Activated naive CD4-positive, alpha-beta T cell treated with anti-CD3 and anti-CD28 coated beads, Interleukin-2, amount 10 ng/mL, durations not matched to agents 7 days and 5 days (primary cell): ENCODE measurements at places on chromosomes 6 and 20.

DNA sequence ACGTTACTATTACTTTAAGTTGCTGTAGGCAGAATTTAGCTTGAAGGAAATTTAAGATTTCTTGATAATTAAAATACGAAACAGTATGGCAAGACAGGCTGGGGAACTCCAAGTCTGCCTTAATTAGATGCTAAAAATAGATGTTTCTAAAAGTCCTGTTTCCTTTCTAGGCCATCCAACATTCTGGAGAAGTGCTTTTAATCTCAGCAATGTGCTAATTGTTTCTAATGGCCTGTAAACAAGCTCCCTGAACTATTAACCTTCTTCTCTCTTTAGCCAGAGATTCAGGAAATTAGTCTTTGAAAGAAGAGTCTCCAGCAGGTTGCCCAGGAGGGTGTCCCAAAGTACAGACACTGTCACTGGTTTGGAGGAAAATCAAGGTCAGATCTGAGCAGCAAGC lies 677.3 kb upstream of the AGPAT4 start:
- no peak for DNase-seq
- no peak overlapping the region for H3K27ac ChIP-seq
- no peaks in the 10 kb centered on the region for H3K4me1 ChIP-seq
- H3K27me3 ChIP-seq: no peaks in the 10 kb centered on the region

DNA sequence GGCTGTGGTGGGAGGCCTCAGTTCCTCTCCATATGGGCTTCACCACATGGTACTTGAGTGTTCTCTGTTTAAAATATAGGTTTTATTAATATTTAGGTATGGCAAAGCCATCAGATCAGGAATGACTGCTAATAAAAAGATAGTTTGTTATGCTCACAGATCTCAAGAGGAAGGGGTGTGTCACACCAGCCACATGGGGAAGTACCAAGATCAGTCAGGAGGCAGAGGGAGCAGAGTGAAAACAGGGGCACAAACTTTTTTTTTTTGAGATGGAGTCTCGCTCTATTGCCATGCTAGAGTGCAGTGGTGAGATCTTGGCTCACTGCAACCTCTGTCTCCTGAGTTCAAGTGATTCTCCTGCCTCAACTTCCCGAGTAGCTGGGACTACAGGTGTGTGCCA lies 92.1 kb upstream of the GCM1 start:
- H3K4me3 ChIP-seq: no peak overlapping the region
- no peak for DNase-seq
- H3K36me3 ChIP-seq: no peaks in the 10 kb centered on the region
- no peak overlapping the region for H3K27ac ChIP-seq

GRCh38 chr6:93059911-93060310 lies 359.4 kb downstream of the EPHA7 start:
- H3K4me1 ChIP-seq: no peaks in the 10 kb centered on the region
- H3K4me3 ChIP-seq: no peak overlapping the region
- no peak overlapping the region for H3K27ac ChIP-seq
- H3K27me3 ChIP-seq: no peaks in the 10 kb centered on the region

DNA sequence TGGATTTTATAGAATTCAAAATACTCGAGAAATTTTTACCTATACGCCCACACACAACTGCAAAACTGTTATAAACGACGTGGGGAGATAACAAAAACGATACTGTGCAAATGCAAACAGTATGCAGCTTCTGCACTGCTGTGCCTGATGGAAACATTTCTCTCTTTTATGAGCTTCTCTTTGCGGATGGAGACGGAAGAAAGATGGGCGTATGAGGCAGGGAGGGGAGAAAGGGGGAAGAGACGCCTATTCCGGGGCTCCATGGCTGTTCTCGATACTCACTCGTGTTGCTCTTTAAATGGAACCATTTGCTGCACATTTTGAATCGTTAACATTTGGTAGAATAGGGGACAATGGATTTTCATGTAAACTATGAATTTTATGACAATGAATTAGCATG lies 69.1 kb upstream of the EXOC2 start:
- H3K27me3 ChIP-seq: peaks cover 35% of the 10 kb centered on the region
- no peaks in the 10 kb centered on the region for H3K4me1 ChIP-seq
- no peak overlapping the region for H3K27ac ChIP-seq

DNA sequence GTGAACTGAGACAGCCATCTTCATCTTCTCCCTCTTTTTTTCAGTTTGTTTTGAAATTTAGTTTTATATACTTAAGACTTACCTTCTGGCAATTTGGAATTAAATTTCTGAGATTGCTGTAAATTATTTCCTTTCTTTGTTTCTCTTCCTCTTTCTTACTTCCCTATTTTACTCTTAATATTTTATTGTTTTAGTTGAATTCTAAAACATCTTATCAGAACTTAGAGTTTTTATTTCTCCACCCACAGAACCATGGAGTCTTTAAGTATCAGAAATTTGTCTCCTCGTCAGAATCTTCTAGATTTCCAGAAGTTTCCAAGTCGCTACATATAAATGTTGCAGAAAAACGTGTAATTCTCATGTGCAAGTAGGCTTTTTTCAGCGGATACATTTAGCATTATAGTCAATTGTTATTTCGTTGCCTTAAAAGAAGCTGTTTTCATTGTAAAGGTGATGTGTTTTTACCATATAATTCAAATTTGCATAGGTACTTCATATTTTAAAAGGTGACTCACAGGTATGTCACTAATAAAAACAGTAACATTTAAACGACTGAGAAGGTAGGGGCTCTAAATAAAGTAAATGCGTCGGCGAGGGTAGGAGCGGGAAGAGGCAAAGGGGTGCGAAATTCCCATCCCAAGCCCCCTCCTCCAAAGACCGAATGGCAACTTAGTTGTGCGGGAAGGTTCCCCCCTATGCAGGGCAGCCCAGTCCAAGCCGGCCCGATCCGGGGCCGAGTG lies 866 bp upstream of the MYO6 start:
- H3K4me1 ChIP-seq: peaks cover 17% of the 10 kb centered on the region
- H3K27ac ChIP-seq: no peak overlapping the region
- peaks cover 59% of the 10 kb centered on the region for H3K27me3 ChIP-seq

DNA sequence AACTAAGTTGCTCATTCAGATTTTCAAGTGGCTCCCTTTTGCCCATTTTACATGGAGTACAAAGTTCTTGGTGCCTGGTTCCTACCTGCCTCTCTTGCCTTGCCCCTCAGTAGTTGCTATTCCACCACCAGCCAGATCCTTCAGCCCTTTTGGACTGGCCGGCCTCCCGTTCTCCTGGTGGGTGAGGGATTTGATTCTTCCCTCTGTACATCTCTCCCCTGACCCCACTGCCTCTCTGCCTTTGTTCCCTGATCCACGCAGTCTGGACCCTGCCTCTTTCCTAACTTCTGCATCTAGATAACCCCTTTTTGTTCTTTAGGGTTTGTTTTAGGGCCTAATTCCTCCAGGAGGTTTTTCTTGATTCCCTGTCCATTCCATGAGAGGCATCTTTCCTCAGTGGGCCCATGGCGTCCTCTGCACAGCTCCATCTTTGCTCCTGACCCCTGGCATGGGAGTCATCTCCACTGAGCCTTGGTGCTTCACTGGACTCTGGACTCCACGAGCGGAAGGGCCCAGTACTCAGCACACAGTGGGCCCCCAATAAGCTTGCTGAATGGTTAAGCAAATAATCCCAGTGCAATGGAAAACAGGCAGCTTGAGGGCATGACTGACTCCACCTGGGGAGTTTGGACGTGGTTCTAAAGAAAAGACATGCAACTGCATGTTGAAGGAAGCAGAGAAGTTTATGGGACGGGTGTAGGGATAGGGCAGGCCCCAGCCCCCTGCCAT lies 309.3 kb upstream of the SUPT3H start:
- peaks cover 12% of the 10 kb centered on the region for H3K27me3 ChIP-seq
- DNase-seq: no peak
- peaks cover 4% of the 10 kb centered on the region for H3K4me1 ChIP-seq
- H3K36me3 ChIP-seq: peaks cover 2% of the 10 kb centered on the region

GRCh38 chr6:69398729-69399128 lies 398.1 kb downstream of the LMBRD1 start:
- H3K27ac ChIP-seq: no peak overlapping the region
- H3K4me1 ChIP-seq: no peaks in the 10 kb centered on the region
- H3K27me3 ChIP-seq: no peaks in the 10 kb centered on the region
- no peak overlapping the region for H3K4me3 ChIP-seq

GRCh38 chr20:21173485-21173884 lies 47.6 kb downstream of the KIZ start:
- DNase-seq: no peak
- no peaks in the 10 kb centered on the region for H3K27me3 ChIP-seq
- H3K4me3 ChIP-seq: no peak overlapping the region
- H3K36me3 ChIP-seq: peaks cover 4% of the 10 kb centered on the region
- H3K4me1 ChIP-seq: peaks cover 13% of the 10 kb centered on the region

- H3K4me3 ChIP-seq: peak overlapping the region; percentile 68
- peak; percentile 49 for DNase-seq
- H3K27ac ChIP-seq: no peak overlapping the region
- H3K36me3 ChIP-seq: peaks cover 8% of the 10 kb centered on the region
Observed at GRCh38 chr20:47785854-47786764, 828 bp upstream of the SULF2 start.

GRCh38 chr20:47276251-47276650 lies 80.2 kb downstream of the ZMYND8 start:
- H3K27ac ChIP-seq: no peak overlapping the region
- H3K4me1 ChIP-seq: peaks cover 24% of the 10 kb centered on the region
- no peaks in the 10 kb centered on the region for H3K27me3 ChIP-seq
- H3K36me3 ChIP-seq: peaks cover 54% of the 10 kb centered on the region
- no peak overlapping the region for H3K4me3 ChIP-seq

- H3K4me3 ChIP-seq: no peak overlapping the region
- no peaks in the 10 kb centered on the region for H3K27me3 ChIP-seq
- peaks cover 34% of the 10 kb centered on the region for H3K4me1 ChIP-seq
Observed at GRCh38 chr20:34055290-34055689, 56.8 kb downstream of the EIF2S2 start.

DNA sequence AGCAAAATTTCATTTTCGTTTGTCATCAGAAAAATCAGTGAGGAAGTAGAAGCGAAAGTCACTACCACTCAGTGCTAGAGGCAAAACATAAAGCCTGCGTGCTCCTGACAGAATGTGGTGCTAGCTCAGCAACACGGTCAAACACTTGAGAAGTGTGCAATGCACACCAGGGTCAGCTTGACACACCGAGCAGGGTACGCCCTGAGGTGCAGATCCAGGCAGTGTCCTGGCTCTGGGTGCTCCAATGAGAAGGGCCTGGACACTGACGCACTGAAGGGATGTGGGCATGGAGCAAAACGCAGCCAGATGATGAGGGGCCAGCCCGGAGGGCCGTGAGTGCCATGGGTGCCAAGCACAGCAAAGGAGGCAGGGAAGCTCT lies 5.9 kb downstream of the RNASET2 start:
- peak overlapping the region; percentile 98 for H3K27ac ChIP-seq
- H3K4me3 ChIP-seq: peak overlapping the region; percentile 63
- peaks cover 70% of the 10 kb centered on the region for H3K4me1 ChIP-seq

GRCh38 chr6:6461138-6461537 lies 127.4 kb upstream of the LY86 start:
- DNase-seq: no peak
- no peak overlapping the region for H3K27ac ChIP-seq
- H3K4me1 ChIP-seq: no peaks in the 10 kb centered on the region
- no peak overlapping the region for H3K4me3 ChIP-seq
- H3K36me3 ChIP-seq: no peaks in the 10 kb centered on the region

DNA sequence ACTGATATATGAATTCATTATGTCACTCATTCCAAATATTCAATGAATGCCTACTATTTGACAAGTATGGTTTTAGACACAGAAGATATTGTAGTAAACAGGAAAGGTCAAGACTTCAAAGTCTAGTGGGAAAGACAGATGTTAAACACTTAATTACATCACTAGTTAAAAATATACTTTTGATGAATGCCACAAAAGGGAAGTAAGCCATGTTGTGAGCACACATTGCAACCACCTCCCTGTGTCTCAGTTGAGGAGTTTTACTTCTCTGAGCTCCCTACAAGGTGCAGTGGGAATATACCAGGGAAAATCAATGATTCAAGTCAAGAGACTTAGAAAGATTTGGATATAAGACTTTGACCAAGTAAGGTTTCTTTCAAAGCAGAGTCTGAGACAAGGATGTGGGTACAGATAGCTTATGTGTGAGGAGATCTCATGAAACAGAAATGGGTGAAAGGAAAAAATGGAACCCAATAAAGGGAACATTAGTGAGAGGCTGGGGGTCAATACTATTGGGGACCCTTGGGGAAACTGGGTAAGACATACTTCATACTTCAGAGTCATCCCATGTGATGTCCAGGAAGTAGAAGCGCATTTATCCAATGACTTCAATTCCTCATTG lies 503.7 kb downstream of the KIF16B start:
- H3K4me1 ChIP-seq: no peaks in the 10 kb centered on the region
- no peak for DNase-seq
- H3K27ac ChIP-seq: no peak overlapping the region
- H3K36me3 ChIP-seq: no peaks in the 10 kb centered on the region
- no peak overlapping the region for H3K4me3 ChIP-seq
- no peaks in the 10 kb centered on the region for H3K27me3 ChIP-seq

DNA sequence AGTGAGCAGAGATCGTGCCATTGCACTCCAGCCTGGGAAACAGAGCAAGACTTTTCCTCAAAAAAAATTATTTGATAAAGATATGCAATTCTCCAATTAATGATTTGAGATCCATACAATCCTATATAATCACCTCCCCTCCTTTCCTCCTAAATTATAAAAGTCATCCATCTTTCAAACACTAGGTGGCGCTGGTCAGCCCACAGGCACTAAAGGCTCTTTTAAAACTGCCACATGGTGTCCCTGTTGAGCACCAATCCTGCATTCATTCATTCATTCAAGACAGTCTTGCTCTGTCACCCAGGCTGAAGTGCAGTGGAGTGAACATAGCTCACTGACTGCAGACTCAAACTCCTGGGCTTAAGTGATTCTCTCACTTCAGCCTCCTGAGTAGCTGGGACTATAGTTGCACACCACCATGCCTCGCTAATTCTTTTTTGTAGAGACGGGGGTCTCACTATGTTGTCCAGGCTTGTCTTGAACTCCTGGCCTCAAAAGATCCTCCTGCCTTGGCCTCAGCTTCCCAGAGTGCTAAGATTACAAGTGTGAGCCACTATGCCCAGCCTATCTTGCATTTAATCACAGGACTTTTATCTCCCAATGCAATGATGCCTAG lies 58.7 kb upstream of the SLC2A12 start:
- no peaks in the 10 kb centered on the region for H3K36me3 ChIP-seq
- H3K4me1 ChIP-seq: peaks cover 4% of the 10 kb centered on the region
- peaks cover 39% of the 10 kb centered on the region for H3K27me3 ChIP-seq
- H3K4me3 ChIP-seq: no peak overlapping the region

- no peaks in the 10 kb centered on the region for H3K36me3 ChIP-seq
- no peaks in the 10 kb centered on the region for H3K27me3 ChIP-seq
- H3K4me1 ChIP-seq: no peaks in the 10 kb centered on the region
Observed at GRCh38 chr20:15875446-15875845, 697.8 kb downstream of the KIF16B start.
